PC-3 (cell line): ENCODE measurements at places on chromosomes 4 and X. TPM values are rescaled to one million over a fixed set of nuclear protein-coding genes. Genes with fewer than 3 reads are reported as not detected.

The PWWP3B gene
- total RNA-seq: 0.07 TPM in 1 of 2 replicates, not detected in the other

The KIF4A gene
- 35.8 and 43.5 TPM in 2 replicates for total RNA-seq

The ETDA gene
- not detected in 2 replicates for total RNA-seq

The TEX13B gene
- not detected in 2 replicates for total RNA-seq

The NSUN7 gene
- 4.2 and 6.7 TPM in 2 replicates for total RNA-seq

DNA sequence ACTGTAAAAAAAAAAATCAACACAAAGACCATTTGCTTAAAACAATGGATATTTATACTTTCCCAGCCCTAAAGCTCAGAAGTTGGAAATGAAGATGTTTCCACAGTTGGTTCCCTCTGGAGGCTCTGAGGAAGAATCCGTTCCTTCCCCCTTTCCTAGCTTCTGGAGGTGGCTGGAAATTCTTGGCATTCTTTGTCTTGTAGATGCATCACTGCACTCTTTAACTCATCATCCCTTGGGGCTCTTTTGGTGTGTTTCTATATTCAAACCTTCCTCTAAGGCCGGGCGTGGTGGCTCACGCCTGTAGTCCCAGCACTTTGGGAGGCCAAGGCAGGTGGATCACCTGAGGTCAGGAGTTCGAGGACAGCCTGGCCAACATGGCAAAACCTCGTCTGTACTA lies 78.7 kb downstream of the VCX3A start:
- no peak for DNase-seq
- no peaks in the 10 kb centered on the region for H3K4me1 ChIP-seq
- H3K36me3 ChIP-seq: no peaks in the 10 kb centered on the region
- no peak overlapping the region for H3K4me3 ChIP-seq
- no peaks in the 10 kb centered on the region for H3K27me3 ChIP-seq

- no peak overlapping the region for H3K27ac ChIP-seq
- H3K4me1 ChIP-seq: no peaks in the 10 kb centered on the region
- no peaks in the 10 kb centered on the region for H3K27me3 ChIP-seq
- no peak for DNase-seq
Observed at GRCh38 chrX:107968623-107969022, 13.5 kb downstream of the TEX13B start.

DNA sequence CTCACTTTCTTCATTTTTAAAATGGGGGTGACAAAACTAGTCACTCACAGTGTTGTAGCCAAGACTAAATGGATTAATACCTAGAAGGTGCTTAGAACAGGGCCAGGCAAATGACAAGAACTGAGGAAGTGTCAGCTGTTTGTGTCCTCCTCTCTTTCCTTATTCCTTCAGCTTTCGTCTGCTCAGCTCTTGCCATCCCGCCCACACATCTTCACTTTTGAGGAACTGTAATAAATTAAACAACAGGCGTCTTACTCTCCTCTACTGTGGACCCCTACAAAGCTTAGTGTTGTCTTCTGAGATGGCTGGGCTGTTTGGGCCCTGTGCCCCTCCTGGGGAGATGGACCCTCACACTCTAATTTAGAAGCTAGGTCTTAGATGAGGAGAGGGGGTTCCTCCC lies 2.7 kb downstream of the HPSE start:
- H3K27me3 ChIP-seq: no peaks in the 10 kb centered on the region
- DNase-seq: no peak
- H3K4me1 ChIP-seq: peaks cover 24% of the 10 kb centered on the region; the same call in 1 of the 2 replicates
- no peak overlapping the region for H3K27ac ChIP-seq

DNA sequence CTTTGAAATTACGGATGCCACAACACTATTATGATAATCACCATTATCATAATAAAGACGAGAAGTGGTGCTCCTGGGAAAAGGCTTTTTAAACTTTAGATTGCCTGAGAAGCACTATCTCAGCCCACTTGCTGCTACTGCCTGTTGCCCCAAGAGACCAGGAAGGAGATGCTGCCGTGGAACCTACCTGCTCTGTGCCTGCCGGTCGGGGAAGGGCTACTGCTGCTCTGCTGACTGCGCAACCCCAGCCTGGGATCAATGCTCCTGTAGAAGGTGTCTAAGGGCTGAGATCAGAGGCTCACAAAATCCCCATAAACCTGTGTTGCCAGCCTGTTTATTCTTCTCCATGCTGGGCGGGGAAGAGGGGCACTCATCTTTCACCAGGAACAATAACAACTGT lies 145.3 kb upstream of the VCX3B start:
- H3K27ac ChIP-seq: no peak overlapping the region
- H3K27me3 ChIP-seq: no peaks in the 10 kb centered on the region
- no peak overlapping the region for H3K4me3 ChIP-seq
- no peaks in the 10 kb centered on the region for H3K36me3 ChIP-seq

DNA sequence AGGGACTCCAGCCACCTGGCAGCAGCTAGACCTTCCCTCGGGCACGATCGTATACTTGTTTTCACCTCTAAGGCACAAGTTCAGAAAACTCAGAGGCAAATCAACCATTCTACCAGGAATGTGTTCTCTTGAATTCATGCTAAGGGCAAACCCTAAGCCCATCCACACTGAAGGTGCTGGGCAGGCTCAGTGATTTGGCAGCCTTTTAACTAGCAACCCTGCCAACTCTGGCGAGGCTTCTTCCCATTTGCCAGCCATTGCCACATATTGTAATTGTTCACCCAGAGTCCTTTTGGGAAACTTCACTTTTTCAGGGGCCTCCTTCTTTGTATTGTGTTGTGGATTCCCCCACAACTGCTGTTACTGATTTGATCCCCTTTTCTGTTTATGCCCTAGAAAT lies 298.6 kb upstream of the LDB2 start:
- H3K4me3 ChIP-seq: no peak overlapping the region
- H3K4me1 ChIP-seq: no peaks in the 10 kb centered on the region
- DNase-seq: no peak
- H3K27ac ChIP-seq: no peak overlapping the region

DNA sequence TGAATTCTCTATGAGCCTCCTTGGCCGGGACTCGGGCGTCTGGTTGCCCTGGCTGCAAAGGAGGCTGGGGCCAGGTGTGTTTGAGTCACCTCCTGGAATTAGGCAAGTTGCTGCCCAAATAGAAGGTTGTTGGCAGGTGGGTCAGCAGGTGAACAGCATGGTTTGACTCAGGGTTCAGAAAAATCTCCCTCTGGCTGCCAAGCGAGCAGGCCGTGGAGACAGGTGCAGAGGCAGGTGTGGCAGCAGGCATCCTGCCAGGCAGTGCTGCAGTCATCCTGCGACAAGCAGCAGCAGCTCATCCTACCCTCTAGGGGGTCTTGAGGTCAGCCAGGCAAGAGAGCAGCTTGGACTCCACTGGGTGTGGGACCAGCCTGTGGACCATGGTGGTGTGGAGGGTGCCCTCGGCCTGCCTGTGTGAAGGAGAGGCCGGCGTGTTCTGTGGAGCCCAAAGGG lies 8.2 kb downstream of the MSANTD1 start:
- H3K36me3 ChIP-seq: no peaks in the 10 kb centered on the region
- H3K27me3 ChIP-seq: no peaks in the 10 kb centered on the region
- DNase-seq: peak; percentile 81
- H3K4me3 ChIP-seq: no peak overlapping the region

GRCh38 chr4:181601103-181601502 lies 642.1 kb upstream of the TENM3 start:
- no peak overlapping the region for H3K27ac ChIP-seq
- no peaks in the 10 kb centered on the region for H3K36me3 ChIP-seq
- H3K4me3 ChIP-seq: no peak overlapping the region
- no peak for DNase-seq
- no peaks in the 10 kb centered on the region for H3K4me1 ChIP-seq

DNA sequence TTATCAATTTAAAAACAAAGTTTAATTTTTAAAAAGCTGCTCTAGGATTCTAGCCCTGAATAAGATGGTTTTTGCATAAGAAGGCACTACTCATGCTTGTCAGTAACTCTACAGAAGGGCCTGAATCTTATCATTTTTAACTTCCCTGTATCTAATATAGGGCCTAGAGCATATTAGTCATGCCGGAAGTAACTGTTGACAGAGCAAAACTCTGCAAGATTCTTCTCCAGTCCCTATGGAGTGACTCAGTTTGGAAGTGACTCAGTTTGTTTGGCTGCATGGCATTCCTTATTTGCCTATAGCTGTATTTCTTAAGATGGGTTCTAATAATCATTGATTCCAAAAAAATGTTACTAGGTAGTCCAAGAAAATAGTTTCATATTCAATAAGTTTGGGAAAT lies 431.8 kb upstream of the HTR2C start:
- peaks cover 6% of the 10 kb centered on the region; the same call in 1 of the 2 replicates for H3K4me1 ChIP-seq
- no peak overlapping the region for H3K4me3 ChIP-seq
- H3K27ac ChIP-seq: no peak overlapping the region
- peak; percentile 81 for DNase-seq

DNA sequence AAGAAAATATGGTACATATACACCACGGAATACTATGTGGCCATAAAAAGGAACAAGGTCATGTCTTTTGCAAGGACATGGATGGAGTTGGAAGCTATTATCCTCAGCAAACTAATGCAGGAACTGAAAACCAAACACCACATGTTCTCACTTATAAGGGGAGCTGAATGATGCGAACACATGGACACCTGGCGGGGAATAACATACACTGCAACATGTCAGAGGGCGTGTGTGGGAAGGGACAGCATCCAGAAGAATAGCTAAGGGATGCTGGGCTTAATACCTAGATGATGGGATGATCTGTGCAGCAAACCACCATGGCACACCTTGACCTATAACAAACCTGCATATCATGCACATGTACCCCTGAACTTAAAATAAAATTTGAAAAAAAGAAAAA lies 19.5 kb upstream of the CNKSR2 start:
- peak; percentile 48 for DNase-seq
- no peak overlapping the region for H3K4me3 ChIP-seq
- H3K4me1 ChIP-seq: no peaks in the 10 kb centered on the region
- H3K27ac ChIP-seq: no peak overlapping the region

DNA sequence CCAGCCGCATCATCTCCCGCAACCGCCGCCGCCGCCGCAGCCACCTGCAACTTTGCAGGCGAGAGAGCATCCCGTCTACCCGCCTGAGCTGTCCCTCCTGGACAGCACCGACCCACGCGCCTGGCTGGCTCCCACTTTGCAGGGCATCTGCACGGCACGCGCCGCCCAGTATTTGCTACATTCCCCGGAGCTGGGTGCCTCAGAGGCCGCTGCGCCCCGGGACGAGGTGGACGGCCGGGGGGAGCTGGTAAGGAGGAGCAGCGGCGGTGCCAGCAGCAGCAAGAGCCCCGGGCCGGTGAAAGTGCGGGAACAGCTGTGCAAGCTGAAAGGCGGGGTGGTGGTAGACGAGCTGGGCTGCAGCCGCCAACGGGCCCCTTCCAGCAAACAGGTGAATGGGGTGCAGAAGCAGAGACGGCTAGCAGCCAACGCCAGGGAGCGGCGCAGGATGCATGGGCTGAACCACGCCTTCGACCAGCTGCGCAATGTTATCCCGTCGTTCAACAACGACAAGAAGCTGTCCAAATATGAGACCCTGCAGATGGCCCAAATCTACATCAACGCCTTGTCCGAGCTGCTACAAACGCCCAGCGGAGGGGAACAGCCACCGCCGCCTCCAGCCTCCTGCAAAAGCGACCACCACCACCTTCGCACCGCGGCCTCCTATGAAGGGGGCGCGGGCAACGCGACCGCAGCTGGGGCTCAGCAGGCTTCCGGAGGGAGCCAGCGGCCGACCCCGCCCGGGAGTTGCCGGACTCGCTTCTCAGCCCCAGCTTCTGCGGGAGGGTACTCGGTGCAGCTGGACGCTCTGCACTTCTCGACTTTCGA lies 654 bp downstream of the ATOH1 start:
- H3K27me3 ChIP-seq: peaks cover 78% of the 10 kb centered on the region
- H3K27ac ChIP-seq: no peak overlapping the region
- H3K4me1 ChIP-seq: no peaks in the 10 kb centered on the region
- no peak overlapping the region; the same call in 1 of the 2 replicates for H3K4me3 ChIP-seq

- peaks cover 6% of the 10 kb centered on the region; the same call in 1 of the 2 replicates for H3K27me3 ChIP-seq
- H3K4me1 ChIP-seq: no peaks in the 10 kb centered on the region
- DNase-seq: no peak
- H3K27ac ChIP-seq: no peak overlapping the region
- H3K36me3 ChIP-seq: no peaks in the 10 kb centered on the region
- no peak overlapping the region for H3K4me3 ChIP-seq
Observed at GRCh38 chr4:18533262-18533775, 511.8 kb upstream of the LCORL start.

DNA sequence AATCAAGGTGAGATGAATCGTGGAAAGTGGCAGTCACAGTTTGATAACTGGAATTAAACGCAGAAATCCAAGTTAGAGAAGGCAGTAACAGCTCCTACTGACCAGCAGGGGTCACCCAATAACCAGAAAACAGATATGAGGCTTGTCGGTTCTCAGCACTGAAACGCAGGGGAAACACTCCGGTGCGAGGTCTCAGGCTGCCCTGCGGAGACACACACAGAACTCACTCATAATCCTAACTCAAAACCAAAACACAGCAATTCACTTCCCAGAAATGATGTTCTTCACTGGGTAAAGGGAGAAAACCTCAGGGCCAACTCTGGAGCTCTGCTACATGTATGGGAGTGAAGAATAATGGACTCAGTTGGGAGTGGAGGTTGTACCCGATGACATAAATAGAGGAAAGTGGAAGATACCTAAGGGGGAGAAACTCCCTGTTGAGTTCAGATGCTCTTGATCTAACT lies 384.4 kb downstream of the RAPGEF2 start:
- H3K27ac ChIP-seq: no peak overlapping the region
- H3K4me3 ChIP-seq: 0 out of 2 replicates have a peak overlapping the region, but pooled peaks have one; percentile 38
- DNase-seq: peak; percentile 58
- H3K36me3 ChIP-seq: no peaks in the 10 kb centered on the region
- no peaks in the 10 kb centered on the region for H3K27me3 ChIP-seq

DNA sequence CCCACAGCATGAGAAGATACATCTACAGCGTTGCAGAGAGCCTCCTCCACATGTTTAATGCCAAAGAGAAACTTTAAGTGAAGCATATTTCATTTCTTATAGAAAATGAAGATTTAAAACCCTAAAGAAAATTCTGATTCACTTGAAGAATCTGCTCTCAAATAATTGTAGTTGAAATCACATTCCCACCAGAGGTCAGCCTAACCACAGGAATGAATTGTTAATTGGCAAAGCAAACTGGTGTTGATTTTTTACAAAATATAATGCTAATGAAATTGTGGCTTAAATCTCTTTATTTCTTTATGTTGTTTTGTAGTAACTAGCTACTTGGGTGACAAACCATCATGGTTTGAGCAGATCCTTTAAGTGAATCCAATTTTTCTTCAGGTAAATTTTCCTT lies 31.1 kb upstream of the WDR17 start:
- H3K4me3 ChIP-seq: no peak overlapping the region
- H3K27me3 ChIP-seq: no peaks in the 10 kb centered on the region
- DNase-seq: peak; percentile 51
- no peak overlapping the region for H3K27ac ChIP-seq
- H3K36me3 ChIP-seq: no peaks in the 10 kb centered on the region
- no peaks in the 10 kb centered on the region for H3K4me1 ChIP-seq
